ENCODE measurements at places on chromosomes 1 and 21.

DNA sequence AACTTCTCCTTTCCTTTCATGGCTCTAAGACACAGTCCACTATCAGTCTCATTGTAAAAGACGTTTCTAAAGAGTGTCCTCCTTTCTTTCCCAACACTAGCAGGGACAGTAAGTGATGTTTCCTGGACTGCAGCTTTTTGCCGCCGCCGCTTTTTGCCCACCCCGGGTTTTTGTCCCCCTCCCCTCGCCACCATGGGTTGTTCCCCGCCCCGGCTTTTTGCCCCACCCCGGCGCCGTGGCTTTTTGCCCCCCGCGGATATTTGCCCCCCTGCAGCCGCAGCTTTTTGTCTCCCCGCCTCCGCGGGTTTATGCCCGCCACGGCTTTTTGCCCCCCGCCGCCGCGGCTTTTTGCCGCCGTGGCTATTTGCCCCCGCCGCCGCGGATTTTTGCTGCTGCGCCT, 95.2 kb downstream of the TPTE start:
- no peak for DNase-seq

DNA sequence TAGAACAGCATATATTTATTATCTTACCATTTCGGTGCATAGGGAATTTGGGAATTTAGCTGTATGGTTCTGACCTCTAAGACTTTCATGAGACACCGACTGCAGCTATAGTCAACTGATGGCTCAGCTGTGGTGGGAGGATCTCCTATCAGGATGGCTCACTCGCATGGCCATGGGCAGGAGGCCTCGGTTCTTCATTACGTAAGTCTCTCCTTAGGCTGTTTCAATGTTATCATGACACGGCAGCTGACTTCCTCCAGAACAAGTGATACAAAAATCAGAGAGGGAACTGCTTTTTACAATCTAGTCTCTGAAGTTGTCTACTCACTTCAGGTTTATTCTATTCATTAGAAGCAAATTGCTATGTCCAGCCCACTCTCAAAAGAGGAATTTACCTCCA, 13.3 kb upstream of the CAPN8 start:
- no peak for DNase-seq

DNA sequence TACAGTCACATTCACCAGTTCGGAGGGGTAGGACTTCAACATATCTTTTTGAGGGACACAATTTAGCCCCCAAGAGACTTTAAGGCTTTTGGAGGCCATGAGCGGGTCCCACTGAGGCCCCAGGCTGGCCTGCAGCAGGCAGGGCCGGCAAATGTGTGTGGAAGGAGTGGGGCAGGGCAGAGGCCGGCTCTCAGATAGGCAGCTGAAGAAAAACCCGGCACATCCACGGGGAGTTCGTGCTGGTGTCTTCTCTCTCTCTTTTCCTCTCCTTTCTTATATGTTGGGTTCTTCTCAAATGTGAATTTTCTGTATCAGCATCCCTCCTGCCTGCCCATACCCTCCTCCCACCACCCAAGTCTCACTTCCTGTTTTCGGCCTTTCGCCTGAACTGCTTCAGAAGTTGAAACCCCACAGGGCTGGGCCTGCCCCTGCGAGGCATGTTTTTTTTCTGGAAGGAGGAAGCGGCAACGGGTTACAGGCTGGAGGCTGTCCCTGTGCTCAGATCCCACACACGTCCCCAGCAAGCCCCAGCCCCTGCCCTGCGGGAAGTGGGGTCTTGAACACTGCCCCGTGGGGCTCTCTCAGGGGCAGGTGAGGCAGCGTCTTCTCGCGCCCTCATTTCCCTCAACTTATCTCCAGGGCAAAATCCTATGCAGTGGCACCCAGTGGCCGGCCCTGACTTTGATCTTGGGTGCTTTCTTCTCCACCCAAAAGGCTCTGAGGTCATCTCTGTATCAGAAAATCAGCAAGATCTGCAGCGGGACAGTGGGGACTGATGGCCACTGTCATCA, 9.7 kb upstream of the UMODL1 start:
- DNase-seq, result peak; percentile 47

DNA sequence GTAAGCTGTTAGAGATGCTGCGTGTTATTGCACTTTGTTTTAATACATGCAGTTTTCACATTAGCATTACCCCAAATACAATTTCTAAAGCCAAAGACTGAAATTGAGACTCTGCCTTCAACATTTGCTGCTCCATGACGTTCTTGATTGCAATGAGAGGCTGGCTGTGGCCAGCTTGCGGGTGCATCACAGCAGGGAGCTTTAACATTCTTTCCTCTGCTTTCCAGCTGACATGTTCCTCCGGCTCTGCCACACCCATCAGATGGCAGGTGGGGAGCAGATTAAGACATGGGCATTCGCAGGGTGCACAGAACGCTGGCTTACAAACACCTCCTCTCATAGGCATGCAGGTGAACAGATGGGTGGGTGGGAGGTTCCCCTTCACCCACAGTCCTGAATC, 314.1 kb downstream of the DISC1 start:
- DNase-seq, result no peak

GRCh38 chr1:81225789-81226602, 574.7 kb upstream of the ADGRL2 start:
- no peak for DNase-seq

- DNase-seq, result peak; percentile 69
These were observed 16.1 kb downstream of the ENSA start for GRCh38 chr1:150613061-150613920.

Data from activated CD4-positive, alpha-beta T cell treated with anti-CD3 and anti-CD28 coated beads for 48 hours (primary cell).